Non-pigmented ciliary epithelial cell (primary cell): ENCODE measurements at places on chromosomes 2 and 18.

DNA sequence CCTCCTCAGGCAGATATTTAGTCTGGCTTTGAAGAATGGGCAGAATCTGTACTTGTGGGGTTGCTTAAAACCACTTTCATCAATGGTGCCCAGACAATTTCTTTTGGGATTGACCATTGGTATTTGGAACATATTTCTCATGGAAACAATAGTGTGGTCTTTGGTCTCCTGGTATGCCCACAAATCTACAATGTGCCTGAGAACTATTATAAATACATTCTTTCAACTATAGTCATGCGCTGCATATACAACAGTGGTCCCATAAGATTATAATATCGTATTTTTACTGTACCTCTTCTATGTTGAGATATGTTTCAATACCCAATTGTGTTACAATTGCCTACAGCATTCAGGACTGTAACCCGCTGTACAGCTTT, 34.8 kb upstream of the PPP4R1 start:
- no peak for DNase-seq

DNA sequence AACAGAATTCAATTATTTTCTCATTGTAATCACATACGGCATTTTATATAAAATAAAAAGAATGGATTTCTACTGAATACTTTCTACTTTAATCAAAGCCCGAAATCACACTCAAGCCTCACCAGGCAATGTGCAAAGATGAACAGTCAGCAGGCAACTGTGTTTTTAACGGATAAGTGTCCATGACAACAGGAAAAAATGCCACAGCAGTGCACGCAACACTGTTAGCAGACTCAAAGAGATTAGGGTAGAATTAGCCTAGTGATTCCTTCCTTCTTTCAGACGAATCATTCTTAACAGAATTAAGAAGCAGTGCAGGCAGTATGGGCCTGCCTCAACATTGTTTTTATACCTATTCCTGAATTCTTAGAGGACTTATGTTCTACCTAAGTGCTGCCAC, 135.6 kb downstream of the CDH2 start:
- peak; percentile 50 for DNase-seq

DNA sequence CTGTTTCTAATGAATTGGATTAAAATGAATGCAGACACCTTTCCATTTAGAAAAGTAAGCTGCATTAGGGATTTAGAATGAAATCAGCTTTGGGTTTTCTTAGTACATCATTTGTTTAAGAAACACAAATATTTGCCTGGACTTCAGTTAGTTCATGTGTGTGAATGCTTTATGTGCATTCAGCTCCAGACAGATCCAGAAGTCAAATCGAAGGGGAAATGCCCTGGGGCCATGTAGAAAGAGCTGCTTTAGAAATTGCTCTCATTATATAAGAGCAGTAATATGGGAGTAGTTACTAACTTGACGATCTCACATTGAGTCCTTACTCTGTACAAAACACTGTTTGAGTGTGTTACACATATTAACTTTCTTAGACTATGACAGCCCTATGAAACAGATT, 88.0 kb upstream of the TTC39C start:
- no peak for DNase-seq

DNA sequence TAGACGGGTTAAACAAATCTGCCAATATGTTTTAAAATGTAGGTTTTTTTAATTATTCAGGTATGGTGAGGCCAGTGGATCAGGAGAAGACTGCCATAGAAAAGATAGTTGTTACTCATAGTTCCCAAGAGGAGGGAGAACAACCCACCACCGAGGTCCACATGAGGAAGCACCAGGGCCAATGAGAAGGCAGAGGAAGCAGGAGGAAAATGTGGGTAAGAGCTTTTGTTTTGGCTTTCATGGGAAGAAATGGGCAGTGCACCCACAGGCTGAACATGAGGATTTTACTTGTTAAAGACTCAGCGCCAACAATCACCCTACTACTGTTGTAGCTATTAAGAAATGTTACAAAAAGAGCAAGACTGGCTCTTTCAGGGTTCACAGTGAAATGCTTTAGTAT, 191.8 kb upstream of the HNMT start:
- DNase-seq, result no peak

DNA sequence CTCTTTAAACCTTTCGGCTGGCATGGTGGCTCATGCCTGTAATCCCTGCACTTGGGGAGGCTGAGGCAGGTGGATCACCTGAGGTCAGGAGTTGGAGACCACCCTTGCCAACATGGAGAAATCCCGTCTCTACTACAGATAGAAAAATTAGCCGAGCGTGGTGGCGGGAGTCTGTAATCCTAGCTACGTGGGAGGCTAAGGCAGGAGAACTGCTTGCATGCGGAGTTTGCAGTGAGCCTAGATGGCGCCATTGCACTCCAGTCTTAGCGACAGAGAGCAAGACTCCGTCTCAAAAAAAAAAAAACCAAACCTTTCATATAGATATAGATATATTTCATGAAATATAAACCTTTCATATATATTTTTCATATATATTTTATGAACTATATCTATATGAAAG, 864.7 kb downstream of the TRIB2 start:
- no peak for DNase-seq

GRCh38 chr2:99697811-99698568, 208.2 kb upstream of the REV1 start:
- peak; percentile 76 for DNase-seq

GRCh38 chr2:195531754-195532153, 125.3 kb upstream of the SLC39A10 start:
- no peak for DNase-seq

DNA sequence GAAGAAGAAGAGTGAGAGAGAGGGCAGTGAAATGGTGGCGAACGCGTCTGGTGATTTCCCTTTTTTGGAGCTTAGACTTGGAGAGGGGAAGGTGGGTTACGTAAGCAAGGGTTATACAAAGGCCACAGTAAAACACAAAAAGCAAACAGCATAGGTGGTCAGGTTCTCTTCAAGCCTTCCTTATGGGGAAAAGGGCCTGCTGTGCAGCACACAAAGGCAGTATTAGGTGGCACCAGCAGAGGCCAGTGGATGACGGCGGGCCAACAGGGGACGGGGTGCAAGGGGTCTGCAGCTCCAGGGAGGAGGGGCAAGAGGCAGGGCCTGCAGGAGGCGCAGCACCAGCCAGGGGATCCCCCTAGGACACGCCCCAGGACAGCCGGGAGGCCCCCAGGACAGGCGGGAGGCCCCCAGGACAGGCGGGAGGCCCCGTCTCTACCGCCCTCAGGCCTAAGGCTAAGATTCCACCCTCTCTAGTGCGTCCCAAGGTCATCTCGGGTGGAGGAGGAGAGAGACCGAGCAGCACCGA, 32.6 kb upstream of the NPC1 start:
- DNase-seq, result no peak

DNA sequence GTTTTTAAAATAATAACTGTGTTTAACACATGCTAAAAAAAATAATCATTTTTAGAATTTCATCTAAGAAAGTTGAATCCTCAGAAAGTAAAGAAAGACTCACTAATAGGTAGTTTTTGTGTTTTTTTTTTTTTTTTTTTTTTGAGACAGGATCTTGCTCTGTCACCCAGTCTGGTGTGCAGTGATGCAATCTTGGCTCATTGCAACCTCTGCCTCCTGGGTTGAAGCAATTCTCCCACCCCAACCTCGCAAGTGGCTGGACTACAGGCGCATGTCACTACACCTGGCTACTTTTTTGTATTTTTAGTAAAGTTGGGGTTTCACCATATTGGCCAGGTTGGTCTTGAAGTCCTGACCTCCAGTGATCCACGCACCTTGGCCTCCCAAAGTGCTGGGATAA, 7.1 kb downstream of the CKAP2L start:
- DNase-seq, result no peak

DNA sequence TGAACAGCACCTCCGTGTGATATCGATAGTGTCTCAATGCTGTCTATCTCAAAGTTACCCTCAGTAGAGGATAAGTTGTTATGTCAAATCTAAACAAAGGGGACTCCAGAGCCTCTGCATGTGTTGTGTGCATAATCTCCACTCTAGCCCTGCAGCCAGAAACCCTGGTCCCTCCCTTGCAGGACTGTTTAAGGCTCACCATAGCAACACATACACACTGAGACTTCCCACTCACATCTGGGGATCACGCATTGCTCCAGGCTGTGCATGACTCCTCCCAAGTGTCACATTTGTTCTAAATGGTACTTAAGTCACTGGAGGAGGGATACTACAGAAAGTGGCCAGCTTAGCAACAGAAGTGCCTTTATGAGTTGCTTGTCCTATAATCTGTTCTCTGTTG, 258.6 kb upstream of the CRIM1 start:
- DNase-seq, result no peak

- DNase-seq, result no peak
Measured at GRCh38 chr18:457140-457519, 43.4 kb downstream of the COLEC12 start.

DNA sequence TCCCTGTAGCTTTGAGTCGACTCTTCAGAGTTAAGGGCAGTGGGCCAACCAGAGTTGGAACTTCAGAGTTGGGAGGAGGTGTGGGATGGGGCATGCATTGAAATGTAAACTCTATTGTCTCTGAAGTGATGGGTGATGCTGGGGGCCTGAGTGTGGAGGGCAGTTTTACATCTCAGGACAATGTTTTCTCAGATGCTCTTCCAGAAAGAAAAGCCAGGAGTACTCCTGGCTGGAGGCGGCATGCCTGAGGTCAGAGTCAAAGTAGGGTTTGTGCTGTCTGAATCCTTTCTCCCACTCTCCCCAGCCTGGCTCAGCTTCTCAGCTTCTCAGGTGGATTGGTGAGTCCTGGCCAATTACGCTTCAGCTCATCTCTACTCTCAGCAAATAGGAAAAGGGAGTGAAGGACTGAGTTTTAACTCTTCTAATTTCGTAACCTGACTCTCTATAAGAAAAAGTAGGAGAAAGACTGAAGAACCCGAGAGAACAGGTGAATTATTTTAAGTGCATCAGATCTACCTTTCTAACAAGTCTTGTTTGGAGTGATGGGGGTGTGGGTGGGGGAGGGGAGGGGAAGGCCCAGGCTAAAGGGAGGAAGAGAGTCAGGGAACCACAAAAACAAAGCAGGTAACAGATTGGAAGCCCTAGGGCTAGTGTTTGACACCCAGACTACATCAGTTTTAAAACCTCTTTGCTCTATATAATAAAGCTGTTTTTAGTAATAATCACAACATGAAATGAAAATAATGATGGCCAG, 107.5 kb upstream of the PELI1 start:
- no peak for DNase-seq

- DNase-seq, result no peak
Measured at GRCh38 chr2:43708891-43709290, 32.7 kb upstream of the C1GALT1C1L start.

DNA sequence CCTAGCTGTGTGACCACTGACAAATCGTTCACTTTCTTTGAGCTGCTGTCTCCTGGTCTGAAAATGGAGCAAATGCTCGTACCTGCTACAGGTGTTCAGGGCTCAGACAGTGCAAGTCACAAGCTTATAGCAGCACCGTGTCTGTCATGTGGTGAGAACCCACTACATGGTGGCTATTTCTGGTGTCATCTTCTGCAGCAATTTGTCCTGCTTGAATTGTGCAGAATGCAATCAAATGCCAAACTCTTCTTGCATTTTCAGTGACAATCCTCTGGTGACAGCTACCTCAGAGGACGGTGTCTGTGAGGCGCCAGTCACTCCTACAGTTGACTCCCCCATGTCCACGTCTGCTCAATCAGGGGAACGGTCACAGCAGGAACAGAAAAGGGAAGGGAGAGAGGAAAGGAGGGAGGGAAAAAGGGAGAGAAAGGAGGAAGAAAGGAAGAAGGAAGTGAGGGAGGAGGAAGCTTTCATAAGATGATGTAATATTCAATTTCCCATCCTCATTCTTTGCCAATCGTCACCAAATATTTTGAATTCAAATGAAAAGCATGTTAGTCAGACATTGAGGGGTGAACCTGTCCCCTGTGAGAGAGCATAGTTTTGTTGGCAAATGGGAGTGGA, 122.2 kb downstream of the BCL2 start:
- DNase-seq, result no peak

- no peak for DNase-seq
Measured at GRCh38 chr2:216216951-216217903, 108.1 kb downstream of the XRCC5 start.

DNA sequence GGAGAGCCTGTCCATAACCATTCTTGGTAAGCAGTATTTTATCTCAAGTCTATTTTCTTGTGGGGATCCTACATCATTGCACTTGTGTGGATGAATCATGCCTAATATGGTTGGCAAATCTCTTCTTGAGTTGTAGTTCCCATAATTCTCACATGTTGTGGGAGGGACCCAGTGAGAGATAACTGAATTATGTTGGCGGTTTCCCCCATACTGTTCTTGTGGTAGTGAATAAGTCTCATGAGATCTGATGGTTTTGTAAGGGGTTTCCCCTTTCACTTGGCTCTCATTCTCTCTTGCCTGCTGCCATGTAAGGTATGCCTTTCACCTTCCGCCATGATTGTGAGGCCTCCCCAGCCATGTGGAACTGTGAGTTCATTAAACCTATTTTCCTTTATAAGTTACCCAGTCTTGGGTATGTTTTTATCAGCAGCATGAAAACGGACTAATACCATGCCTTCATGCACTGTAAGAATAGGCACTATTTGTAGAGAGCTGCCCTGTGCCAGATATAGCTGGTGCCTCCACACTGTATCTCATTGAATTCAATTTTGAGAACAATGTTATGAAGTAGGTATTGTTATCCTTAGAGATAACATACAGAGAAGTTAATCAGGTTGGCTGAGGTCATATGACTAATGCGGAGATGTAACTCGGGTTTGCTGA, 148.3 kb downstream of the PLCL1 start:
- no peak for DNase-seq
